Right hindlimb (tissue), 1 donor: ENCODE measurements at places on chromosomes 4 and X.

DNA sequence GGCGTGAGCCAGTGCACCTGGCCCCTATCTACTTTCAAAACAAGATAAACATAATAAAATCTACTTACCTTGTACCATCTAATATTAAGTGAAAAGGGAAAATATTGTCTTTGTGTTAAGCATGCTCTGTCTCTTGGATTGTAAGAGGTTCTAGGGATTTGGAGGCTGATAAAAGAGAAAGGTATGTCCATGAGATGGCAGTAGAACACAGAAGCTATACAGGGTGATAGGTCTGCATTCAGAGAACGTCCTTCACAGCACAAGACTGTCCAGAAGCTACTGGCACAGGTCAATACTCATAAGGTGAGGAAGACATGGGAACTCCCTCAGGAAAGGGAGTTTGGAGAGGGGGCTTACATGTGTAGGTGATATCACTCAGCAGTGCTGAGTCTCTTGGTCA, 135.5 kb downstream of the TMEM47 start:
- no peak for DNase-seq

DNA sequence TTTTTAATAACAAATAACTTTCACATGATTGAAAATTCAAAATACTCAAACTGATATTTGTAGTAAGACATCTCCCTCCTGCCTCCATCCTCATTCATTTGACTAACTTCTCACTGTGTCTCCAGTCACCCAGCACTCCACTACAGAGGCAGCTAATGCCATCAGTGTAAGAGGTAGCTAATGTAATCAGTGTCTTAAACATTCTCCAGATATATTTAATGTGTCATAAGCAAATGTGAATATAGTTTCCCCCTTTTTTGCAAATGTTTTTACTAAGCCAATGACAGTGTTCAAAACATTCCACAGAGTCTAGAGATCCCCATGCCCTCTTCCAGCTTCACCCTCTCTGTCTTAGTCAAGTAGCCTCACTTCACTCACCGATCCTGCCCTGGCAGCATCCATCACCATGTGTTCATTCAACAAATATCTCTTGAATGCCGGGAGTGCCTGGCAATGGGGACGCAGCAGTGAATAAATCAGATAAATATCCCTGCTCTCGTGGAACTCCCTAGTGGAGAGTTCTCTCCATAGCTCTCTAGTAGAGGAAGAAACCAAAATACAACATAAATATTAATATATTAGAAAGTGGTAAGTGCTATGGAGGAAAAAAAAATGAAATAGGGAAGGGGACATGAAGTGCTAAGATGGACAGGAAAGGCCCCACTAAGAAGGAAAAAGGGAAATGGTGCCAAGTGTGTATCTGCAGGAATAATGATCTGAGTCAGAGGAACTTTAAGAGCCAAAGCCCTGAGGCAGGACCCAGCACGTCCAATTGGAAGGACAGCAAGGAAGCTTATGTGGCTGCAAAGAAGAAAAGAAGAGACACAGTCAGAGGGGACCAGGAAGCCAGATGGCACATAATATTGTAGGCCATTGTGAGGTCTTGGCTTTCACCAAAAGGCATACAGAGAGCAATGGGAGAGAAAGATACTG, 18.7 kb downstream of the SCFD2 start:
- DNase-seq, result no peak

DNA sequence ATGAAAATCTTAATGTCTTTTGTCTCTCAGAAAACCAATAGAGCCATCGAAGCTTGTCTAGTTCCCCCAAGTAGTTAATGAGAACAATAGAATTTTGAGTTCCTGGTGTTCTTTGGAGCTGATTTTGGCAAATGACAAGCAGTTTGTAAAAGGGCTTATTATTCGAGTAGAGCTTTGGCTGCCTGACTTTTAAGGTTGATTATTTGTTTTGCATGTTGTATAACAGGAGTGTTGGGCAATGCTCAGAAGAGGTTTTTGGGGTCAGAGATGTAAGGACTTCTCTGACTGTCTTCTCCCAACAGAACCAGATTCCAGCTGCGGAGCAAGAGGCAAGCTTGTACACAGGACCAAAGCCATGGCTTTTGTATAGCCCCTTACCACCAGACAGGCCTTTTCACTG, 30.0 kb downstream of the ZCCHC12 start:
- DNase-seq, result no peak

DNA sequence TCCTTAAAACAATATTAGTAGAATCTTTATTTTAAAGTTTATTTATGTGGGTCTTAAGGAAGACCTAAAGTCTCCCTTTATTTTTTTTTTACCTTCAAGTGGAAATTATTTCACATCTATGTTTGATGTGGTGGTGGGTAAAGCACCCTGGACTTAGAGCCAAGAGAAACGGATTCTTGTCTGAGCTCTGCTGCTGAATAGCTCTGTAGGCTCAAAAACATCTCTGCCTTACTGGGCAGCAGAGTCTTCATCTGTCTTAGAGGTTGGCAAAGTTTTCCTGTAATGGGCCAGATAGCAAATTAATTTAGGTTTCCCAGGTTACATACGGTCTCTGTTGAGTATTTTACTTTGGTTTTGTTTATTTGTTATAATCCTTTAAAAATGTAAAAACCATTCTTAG, 136.5 kb downstream of the CEP135 start:
- no peak for DNase-seq

DNA sequence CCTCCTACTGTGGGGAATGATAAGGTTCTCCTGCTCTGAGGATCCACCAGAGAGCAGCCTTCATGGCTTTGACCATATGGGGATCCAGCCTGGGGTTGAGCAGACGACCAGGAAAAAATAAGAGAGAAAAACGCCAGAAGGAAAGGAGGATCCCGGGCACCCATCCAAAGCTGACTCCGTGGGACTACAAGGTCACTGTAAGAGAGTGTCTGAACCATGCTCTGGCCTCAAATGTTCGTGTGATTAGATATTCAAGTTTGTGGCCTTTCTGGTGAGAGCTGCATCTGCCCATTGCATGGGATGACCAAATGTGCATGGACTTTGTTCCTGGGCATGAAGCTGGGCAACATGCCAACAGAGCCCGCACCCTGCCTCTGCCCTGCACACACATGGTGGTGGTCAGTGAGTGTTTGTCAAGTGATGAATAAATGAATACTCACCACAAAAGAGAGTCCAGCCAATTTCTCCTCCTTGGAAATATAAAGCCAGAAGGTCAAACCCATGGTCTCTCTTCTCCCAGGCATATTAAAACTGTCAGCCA, 346.0 kb upstream of the GATB start:
- no peak for DNase-seq

GRCh38 chrX:41350976-41351569, 17.1 kb downstream of the DDX3X start:
- DNase-seq, result no peak
